Body of pancreas (tissue), 4 donors: ENCODE measurements at places on chromosomes 2 and 18. TPM values are rescaled to one million over a fixed set of nuclear protein-coding genes. Genes with fewer than 3 reads are reported as not detected.
A peak's percentile ranks its signal among the peaks of the same experiment; 100 is the strongest.

DNA sequence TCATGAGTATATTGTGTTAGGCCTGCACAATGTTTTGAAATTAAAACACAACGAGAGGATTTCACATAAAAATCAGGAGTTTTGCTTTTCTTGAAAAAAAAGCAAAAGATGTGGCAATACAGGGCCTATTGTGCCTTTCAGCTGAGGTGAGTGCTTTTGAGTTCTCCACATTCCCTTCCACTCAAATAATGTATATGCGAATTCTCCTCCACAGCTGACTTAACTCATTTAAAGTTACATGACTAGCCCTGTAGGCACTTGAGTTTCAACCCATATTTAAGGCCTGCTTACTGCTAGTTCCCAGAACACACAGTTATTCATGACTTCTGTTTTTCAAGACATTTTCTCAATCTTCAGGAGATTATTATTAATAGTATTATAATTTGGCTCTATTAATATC lies 353.1 kb downstream of the NUP35 start:
- no peak for DNase-seq

DNA sequence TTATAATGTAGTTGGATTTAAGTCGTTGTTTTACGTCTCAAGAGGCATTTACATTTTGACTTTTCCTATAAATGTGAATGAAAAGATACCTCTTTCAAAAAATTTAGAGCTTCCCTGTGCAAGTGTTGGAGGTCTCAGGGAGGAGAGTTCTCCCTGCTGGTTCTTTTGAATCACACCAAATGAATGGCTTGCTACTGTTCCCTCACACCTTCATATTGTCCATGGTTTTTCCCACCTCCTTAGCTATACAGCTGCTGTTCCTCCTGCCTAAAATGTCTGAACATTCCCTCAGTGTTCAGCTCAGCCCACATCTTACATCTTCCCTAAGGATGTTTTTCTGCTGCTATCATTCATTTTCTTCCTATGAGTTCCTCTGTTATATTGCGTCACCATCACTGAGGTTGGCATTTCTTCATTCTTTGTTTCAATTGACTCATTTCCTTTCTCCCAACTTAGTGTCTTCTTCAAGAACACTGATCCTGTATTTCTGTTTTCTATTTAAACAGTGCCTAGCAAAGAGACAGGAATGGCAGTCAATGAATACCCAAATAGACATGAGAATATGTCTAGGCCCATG lies 46.0 kb downstream of the COX7A2L start:
- no peak for DNase-seq

DNA sequence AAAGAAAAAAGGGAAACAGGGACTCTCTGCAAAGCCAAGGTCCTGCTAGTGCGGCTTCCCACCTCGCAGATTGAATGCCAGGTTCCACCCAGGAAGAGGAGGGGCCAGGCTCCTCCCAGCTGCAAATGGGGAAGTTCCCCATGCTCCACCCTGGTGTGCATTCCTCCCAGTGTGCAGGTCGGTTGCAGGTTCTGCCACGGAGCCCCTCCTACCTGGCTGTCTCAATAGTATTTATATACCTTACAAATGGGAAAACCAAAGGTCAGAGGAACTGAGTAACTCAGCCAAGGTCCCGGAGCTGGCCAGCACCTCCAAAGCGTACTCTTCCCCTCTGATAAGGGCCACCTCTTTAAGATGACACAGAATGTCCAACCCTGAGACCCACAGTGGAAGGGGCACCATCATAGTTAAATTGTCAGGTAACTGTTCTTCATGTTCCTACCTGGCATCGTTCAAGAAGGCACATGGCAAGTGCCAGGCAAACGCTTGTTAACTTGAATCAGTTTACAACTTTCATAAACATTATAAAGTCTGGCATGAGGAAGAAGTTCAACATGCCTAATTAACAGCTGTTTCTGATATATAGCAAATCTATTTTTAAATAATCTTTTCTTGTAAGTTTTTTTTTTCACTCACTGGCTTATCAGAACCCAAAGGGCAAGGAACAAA lies 35.5 kb downstream of the POU3F3 start:
- no peak for DNase-seq

DNA sequence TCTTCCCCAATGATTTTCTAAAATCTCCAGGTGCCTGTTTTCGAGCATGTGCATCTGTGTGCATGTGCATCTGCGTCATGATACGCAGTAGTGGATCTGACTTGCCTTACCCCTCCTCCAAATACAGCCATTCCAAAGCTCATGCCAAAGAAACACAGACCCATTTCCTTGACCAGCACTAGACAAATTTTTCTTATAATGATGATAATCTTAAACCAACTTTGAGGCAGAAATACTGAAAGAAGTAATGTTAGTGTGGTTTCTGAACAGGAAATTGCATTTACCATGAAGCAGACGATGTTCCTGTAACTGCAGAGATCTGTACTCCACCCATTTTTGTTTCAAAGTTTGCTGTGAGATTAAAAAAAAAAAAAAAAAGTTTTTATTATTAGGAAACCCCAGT lies 25.6 kb downstream of the CYTIP start:
- DNase-seq: no peak

GRCh38 chr18:27789406-27789805 lies 387.5 kb downstream of the CDH2 start:
- no peak for DNase-seq

- peak; percentile 31 for DNase-seq
These were observed 90.2 kb upstream of the SCG2 start for GRCh38 chr2:223692191-223692947.

DNA sequence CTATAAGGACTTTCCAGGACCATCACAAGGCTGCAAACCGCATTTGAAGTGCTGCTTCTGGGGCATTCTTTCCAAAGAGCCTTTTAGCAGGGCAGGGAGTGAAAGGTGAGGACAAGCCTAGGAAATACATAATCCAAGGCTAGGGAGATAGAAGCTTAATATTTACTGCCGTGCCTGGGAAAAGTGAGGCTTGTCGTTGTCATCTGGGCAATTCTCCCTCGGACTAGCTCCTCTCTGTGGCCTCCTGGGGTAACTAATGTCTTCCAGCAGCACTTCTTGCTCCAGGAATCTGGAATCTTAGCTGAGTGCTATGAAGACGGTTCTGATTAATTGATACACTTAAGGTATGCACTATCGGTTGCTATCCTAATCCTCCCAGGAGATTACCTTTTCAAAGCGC lies 69.3 kb upstream of the ATL2 start:
- peak; percentile 8 for DNase-seq

DNA sequence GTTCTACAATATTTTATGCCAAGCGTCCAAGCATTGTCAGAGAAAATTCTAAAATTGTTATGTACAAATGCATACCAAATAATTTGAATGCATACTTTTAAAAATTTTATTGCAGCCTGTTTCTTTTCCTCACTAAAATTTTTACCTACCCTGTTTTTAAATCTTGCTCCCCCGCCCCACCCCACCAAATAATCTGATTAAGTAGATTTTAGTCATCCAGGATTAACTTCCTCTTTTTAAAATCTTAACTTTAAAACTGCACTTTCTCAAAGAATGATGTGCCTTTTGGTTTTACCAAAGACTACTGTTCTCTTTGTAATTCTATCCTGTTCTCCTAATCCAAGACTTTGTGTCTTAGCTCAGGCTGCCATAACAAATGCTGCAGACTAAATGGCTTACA lies 269.4 kb upstream of the FN1 start:
- no peak for DNase-seq

DNA sequence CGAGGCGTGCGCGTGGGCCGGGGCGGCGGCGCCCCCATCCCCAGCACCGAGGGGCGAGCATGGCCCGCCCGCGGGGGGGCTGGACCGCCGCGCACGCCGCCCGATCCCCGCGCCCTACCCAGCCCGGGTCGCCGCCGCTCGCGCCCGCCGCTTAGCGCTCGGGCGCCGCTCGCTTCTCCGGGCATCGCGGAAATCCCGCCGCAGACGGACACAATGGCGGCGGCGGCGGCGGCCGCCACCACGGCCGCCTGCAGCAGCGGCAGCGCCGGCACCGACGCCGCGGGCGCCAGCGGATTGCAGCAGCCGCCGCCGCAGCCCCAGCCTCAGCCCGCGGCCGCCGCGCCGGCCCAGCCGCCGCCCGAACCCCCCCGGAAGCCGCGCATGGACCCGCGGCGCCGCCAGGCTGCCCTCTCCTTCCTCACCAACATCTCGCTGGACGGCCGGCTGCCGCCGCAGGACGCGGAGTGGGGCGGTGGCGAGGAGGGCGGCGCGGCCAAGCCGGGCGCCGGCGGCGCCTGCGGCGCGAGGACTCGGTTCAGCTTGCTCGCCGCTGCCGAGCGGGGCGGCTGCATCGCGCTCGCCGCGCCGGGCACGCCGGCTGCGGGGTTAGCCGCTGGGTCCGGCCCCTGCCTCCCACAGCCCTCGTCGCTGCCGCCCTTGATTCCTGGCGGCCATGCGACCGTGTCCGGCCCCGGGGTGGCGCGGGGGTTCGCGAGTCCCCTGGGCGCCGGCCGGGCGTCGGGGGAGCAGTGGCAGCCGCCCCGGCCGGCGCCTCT lies 453 bp downstream of the CABLES1 start:
- peak; percentile 52 for DNase-seq

DNA sequence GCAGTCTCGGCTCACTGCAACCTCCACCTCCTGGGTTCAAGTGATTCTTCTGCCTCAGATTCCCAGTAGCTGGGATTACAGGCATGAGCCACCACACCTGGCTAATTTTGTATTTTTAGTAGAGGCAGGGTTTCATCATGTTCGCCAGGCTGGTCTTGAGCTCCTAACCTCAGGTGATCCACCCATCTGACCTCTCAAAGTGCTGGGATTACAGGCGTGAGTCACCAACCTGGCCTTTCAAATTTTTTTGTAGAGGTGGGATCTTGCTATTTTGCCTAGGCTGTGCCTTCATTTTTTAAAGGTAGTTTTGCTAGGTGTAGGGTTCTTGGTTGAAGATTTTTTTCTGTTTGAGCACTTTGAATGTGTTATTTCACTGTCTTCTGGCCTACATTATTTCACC lies 6.2 kb downstream of the HAUS1 start:
- DNase-seq: no peak

GRCh38 chr18:44918142-44918476 lies 237.4 kb downstream of the SETBP1 start:
- peak; percentile 82 for DNase-seq

DNA sequence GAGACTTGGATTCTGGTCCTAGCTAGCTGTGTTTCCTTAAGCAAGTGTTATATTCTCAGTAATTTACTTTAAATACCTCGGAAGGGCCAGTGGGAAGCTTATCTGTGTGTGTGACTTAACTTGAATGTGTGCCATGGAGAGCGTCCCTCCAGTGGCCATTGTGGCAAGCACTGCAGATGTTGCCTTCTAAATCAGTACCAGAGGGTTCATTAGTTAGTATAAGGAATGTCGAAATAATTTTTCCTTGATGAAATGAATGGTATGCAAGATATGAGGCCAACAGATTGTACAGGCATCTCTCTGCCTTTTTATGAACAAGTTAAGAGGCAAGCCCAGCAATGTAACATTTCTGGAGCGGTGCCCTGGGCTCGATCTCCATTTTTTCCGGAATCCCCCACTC lies 52.0 kb downstream of the FBXO36 start:
- peak; percentile 17 for DNase-seq

DNA sequence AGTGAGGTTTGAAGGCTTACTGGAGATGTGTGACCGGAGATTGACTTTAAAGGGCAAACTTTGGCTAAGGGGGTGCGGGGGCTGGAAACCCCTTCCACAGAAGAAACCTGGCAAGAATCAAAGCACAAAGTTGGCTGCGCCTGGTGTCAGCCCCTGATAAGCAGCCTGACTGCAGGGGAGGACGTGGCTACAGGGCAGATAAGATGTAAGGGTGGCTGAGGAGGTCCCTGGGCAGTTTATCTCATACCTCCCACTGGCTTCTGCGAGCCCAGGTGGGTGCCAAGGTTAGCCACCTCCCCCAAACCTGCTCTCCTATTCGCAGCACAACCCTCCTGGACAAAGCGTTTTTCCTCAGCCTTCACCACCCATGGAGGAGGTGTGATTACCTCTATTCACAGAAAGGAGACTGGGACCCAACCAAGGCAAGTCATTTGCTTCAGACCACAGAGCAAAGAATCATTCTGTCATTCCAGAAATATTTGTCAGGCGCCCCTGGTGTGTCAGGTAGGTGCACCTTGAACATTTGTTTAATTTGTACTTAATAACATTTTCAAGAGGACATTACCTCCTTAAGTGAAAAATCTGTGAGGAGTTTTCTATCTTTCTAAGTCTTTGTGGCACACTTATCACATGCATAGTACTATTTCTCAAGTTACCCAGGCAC lies 73.1 kb upstream of the IL1R1 start:
- no peak for DNase-seq

- no peak for DNase-seq
These were observed 503.6 kb upstream of the MYT1L start for GRCh38 chr2:2834516-2835254.

- DNase-seq: no peak
These were observed 14.9 kb downstream of the FBLN7 start for GRCh38 chr2:112153179-112153490.

GRCh38 chr2:1366546-1367134 lies 46.6 kb upstream of the TPO start:
- DNase-seq: peak; percentile 96

DNA sequence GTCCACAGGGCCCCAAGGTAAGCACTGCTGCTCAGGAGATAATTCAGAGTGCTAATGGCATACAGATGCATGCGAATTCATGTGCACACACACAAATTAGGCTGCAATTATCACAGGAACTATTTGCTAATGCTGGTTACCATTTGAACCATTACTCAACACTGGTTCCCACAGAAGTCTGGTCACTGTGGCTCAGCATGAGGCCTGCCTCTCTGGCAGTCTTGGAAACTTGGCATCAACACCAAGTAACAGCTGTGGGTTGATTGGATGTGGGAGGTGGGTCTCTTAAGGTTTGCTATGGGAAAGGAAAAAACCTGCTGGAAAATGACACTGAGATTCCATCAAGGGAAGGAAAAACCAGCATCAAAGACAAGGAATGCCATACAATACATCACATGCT lies 105.0 kb downstream of the CELF4 start:
- DNase-seq: no peak

The AGAP1 gene
- 32.6 TPM for total RNA-seq

The FEV gene
- not detected for total RNA-seq

The HIBCH gene
- total RNA-seq: 19.4 TPM

The IL36A gene
- total RNA-seq: not detected

The SERPINB11 gene
- not detected for total RNA-seq

The EMX1 gene
- 0.33 TPM for total RNA-seq

The ZNF638 gene
- 108 TPM for total RNA-seq

The LOXHD1 gene
- total RNA-seq: 0.26 TPM

The NCKAP5 gene
- total RNA-seq: 0.78 TPM

The FZD7 gene
- total RNA-seq: 0.66 TPM
